Esophagus squamous epithelium (tissue), 5 donors: ENCODE measurements at places on chromosomes 4 and X. TPM values are rescaled to one million over a fixed set of nuclear protein-coding genes. Genes with fewer than 3 reads are reported as not detected.

Gene HSFX2
- total RNA-seq, result not detected

Gene CENPI
- 2.6 TPM for total RNA-seq

Gene MAGEC1
- not detected for total RNA-seq

Gene OCIAD2
- 17.0 TPM for total RNA-seq

DNA sequence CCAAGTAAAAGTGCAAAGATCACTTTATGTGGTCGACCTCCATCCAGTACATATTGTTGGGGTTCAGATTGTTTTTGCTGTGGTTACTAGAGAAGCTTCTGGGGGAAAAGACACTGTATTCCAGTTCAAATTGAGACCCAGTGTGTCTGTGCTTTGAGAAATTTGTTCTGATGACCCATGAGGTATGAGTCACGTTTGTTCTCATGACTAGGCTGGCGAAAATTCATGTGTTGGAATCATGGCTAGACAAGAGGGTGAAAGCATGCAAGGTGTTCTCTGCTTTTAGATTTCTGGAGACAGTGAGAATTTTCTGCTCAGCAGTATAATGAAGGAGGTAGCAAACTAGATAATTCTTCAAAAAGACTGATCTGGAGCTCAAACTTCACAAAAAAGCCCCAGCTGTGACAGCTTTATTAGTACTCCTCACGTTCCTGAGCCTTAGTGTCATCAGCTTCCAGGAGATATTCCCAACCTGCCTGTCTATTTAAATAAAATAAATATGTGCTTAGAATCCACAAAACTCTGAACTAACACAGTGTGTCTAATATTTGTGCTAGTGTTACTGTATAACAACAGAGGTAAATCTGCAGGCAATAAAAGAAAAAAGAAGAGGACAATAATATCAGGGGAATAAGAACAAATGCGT, 24.4 kb upstream of the FAM47B start:
- no peaks in the 10 kb centered on the region for H3K36me3 ChIP-seq
- H3K27me3 ChIP-seq, result no peaks in the 10 kb centered on the region
- no peak overlapping the region for H3K4me3 ChIP-seq
- no peaks in the 10 kb centered on the region for H3K4me1 ChIP-seq
- H3K27ac ChIP-seq, result no peak overlapping the region

DNA sequence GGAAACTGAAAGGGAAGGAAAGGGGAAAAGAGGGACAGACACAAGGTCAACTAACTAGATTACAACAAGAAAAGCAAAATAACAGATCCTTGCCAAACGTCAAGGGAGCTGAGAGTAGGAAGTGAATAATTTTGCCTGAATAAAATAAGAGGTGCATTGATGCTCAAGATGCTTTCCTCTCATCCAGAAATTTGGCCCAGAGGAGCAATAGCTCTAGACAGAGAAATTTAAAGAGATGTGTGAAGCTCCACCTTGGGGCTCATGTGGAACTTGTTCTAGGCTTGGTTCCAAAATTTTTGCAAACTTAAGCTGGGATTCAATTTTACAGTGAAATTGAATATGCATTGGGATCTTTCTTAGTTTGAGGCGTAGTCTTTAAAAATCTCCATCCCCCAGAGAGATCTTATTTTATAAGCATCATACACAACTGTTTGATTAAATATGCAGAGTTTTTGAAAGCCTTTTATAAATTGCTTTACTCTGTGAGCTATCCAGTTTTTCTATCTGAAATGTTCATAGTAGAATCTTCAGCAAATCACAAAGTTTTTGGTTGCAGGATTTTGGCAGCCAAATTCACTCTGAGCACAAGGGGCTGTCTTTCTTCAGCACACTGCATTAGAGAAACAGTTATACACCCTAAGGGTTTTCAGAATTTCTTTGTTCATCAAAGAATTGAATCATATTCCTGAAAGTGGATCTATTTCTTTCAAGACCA, 1159.5 kb downstream of the ADGRL3 start:
- no peaks in the 10 kb centered on the region for H3K27me3 ChIP-seq
- no peak overlapping the region for H3K27ac ChIP-seq
- no peaks in the 10 kb centered on the region for H3K36me3 ChIP-seq
- DNase-seq, result no peak
